Cortex of kidney (tissue), 1 donor: ENCODE measurements at places on chromosomes 4 and X.

DNA sequence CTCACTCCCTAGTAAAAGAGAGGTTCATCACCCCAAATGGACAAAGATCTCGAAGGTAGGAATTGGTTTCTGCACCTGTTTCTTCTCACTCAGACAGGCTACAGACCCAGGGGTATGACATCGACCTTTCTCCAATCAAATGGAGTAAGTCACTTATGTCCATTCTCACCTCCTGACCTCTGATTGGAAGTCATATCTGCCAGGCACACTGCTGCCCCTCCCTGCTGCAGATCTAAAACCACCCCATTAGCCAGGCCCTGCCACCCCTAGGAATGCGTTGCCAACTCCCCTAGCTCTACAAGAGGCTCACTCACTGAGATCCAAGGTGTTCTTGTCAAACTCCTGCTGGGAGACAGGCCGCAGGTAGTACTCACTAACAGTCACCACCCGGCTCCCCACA, 6.8 kb downstream of the GPKOW start:
- no peak for DNase-seq

- no peak for DNase-seq
Observed at GRCh38 chrX:17082831-17083230, 136.4 kb downstream of the REPS2 start.

DNA sequence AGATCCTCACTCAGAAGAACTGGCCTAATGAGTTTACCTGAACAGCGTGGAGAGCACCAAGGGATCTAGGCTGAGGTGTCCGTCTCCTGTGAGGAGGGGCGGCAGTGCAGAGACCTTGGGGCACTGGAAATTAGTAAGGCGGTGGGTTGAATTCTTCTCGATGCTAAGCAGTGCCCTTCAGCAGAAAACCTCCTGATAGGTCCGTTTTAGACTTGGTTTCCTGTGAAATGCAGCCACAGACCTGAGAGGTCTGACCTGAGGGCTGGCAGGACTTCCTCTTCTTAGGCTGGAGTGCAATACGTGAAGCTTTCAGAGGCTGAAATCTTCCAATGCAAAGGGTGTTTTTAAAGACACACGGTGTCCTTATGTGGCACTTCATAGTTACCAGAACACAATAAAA, at the start of gene CLNK:
CLNK (minus strand) TSS at position 138 of the 400 bp plus-strand sequence. CDS start 16,899 bp downstream, outside the sequence.
- no peak for DNase-seq

GRCh38 chr4:140472156-140472555, 25.9 kb downstream of the MGAT4D start:
- DNase-seq = no peak

GRCh38 chr4:106034220-106034619, 138.9 kb downstream of the NPNT start:
- DNase-seq = no peak

DNA sequence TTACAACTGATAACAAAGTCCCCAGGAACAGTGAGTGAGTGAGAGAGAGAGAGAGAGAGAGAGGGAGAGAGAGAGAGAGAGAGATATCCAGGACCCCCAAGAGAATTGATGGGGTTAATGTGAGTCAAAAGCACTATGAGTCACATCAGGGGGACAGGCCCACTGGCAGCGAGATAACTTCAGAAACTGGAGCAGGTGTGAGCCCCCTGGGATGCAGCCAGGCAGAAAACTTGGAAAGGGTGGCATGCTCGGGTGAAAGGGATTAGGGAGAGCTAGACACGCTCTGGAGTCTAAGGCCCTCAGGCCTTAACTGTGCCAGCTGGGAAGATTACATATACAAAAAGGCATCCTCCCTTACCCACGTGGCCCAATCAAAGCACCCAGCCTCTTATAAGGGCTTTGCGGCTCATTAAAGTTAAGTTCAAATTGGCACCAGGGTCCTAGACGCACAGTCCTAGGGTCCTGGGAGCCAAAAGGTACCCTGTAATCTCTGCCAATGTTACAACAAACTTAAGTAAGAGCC, 841 bp downstream of the ACOT9 start:
- no peak for DNase-seq

- DNase-seq = no peak
Observed at GRCh38 chrX:18889346-18890048, 94.4 kb downstream of the PHKA2 start.

GRCh38 chr4:109433205-109434006, at the start of gene SEC24B:
SEC24B (plus strand) TSS chr4:109433815; CDS start chr4:109433870, 55 bp downstream.
- DNase-seq = no peak

DNA sequence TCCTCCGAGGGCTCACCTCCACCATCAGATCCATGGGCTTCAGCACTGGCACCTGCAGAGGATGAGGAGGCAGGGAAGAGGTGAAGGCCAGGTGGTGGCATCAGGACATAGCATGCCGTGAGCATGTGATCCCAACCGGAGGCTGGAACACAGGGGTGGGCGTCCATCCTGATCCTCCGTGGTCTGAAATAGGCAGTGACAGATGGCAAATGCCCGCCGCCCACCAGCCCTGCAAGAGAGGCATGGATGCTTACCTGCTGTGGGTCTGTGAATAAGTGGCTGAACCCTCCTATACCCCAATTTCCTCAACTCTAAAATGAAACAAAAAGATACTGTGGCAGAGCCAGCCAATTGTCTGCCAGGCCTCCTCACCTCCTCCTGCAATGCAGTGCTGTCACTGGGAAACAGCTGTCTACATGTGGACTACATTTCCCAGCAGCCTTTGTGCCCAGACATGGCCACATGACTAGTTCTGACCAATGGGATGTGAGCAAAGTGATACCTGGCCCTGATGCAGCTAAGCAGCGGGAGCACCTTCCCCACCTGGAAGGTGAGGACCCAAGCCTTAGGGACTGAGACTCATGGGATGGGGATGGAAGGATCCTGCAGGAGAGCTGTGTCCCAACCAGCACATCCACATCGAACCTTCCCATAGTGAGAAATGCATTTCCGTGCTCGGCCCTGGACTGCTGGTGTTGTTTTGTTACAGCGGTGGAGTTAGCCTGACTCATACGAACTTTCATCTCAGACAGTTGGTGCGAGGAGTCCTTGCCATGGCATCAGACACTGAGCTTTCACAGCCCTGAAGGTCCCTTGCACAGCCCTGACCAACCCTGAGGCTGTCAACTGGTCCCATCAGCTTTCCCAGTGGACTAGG, 99.5 kb downstream of the PPP2R2C start:
- no peak for DNase-seq

DNA sequence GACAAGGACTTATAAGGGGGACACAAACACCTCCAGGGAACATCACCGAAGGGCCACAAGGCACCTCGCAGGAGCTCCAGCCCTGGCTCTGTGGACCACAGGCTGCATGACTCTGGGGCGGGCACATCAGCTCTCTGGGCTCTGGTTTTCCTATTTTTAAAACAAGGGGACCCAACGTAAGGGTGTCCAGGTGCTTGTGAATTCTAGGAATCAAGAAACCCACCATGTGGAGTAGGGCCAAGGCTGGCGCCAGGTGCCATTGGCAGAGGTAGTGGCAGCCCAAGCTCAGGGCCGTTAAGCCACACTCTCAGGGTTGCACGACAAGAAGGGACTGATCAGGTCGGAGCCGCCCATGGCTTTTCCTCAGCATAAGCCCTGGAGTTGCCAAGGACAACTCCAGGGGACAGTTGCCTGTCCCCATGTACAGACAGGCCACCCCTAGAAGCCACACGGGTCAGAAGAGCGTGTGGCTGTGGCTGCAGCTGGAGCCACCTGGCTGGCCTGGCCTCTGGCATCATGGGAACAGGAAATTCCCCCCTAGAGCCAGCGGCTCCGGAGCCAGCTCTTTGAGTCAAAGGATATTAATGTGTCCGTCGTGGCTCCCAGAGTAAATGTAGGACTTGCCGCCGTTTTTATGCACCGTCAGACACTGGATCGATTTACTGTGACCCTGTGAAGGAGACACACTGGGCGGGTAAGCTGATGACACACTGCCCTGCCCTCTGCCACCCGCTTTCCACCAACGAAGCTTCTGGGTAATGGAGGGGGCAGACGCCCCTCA, 32.5 kb downstream of the WDR1 start:
- DNase-seq = no peak

- DNase-seq = no peak
Observed at GRCh38 chrX:150569155-150569477, 695 bp downstream of the MTM1 start.
